ENCODE measurements at places on chromosomes 16 and 17.

- no peak for DNase-seq
Observed at GRCh38 chr17:59688496-59688895, 18.7 kb downstream of the PTRH2 start.

GRCh38 chr16:57127037-57127763, 34.8 kb downstream of the CPNE2 start:
- no peak for DNase-seq

GRCh38 chr17:73013816-73014663, 78.4 kb downstream of the SLC39A11 start:
- no peak for DNase-seq

GRCh38 chr16:66375451-66375850, 9.0 kb downstream of the CDH5 start:
- DNase-seq, result no peak

GRCh38 chr16:68790130-68790761, 53.1 kb upstream of the TANGO6 start:
- DNase-seq, result no peak

- DNase-seq, result no peak
Observed at GRCh38 chr16:58970775-58971174, 236.7 kb upstream of the GOT2 start.

GRCh38 chr17:1769822-1770477, 8.1 kb downstream of the SERPINF1 start:
- DNase-seq, result no peak

GRCh38 chr17:64461788-64462187, 12.9 kb downstream of the MILR1 start:
- no peak for DNase-seq

DNA sequence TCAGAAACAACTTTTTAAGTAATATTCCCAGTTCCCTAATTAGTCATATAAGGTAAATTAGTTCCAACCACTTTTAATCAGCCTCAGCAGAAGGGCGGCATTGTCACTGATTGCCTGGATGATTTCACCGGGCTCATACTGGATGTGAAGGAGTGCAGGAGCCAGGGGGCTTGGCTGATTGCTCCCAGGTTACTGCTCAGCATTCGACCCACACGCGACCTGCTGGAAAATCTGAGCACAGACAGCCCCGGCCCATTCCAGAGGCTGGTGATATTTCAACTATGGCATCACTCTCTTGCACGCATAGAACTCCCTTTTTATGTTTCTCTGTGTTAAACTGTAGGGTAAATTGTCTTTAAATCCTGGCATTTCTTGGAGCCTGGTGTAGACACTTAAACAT, 34.2 kb downstream of the CPPED1 start:
- DNase-seq, result no peak

- no peak for DNase-seq
Observed at GRCh38 chr17:50088952-50089825, 6.0 kb upstream of the PDK2 start.

GRCh38 chr17:40531051-40531991, 29.9 kb upstream of the TNS4 start:
- DNase-seq, result peak; percentile 55

GRCh38 chr17:40101367-40102210, 1.2 kb upstream of the NR1D1 start:
- DNase-seq, result no peak

GRCh38 chr17:48570325-48571023, 7.7 kb downstream of the HOXB4 start:
- no peak for DNase-seq

DNA sequence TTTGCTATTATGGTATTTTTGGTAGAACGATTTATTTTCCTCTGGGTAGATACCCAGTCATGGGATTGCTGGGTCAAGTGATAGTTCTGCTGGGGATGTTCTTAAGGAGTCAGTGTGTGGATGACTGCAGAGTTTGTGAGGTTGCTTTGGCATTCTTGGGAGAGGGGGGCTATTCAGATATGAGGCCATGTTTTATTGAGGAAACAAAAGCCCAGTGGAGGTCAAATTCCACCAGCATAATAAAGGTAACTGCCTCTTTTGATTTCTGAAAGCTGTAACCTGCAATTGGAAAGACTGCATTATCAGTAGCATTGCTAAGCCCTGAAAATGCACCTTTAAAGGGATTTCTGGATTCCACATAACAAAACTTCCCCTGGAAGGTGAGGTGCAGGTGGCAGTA, 43.7 kb upstream of the HNF1B start:
- no peak for DNase-seq

DNA sequence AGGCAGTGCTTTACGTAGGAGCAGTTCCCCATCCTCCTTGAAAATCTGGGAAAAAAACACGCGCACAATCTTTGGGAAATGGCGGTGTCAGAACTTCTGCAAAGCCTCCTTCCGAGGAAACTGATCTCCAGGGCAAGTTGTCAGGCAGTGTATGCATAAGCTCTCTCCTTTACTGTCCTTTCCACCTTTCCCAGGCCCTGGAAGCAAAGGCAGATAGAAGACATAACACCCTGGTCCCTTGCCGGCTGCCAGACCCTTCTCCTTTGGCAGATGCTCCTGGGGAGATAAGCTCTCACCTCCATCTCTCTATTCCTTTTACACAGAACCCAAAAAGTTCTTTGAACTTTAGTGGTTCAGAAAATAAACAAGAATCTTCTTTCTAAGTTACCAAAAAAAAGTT, 12.4 kb downstream of the TOB1 start:
- no peak for DNase-seq

GRCh38 chr16:58042001-58042885, 16.7 kb downstream of the MMP15 start:
- no peak for DNase-seq

- no peak for DNase-seq
Observed at GRCh38 chr16:70647441-70648359, 1.3 kb downstream of the IL34 start.

- no peak for DNase-seq
Observed at GRCh38 chr16:50610331-50611262, 62.4 kb downstream of the NKD1 start.

- no peak for DNase-seq
Observed at GRCh38 chr17:55584055-55584685, 72.9 kb upstream of the SMIM36 start.

DNA sequence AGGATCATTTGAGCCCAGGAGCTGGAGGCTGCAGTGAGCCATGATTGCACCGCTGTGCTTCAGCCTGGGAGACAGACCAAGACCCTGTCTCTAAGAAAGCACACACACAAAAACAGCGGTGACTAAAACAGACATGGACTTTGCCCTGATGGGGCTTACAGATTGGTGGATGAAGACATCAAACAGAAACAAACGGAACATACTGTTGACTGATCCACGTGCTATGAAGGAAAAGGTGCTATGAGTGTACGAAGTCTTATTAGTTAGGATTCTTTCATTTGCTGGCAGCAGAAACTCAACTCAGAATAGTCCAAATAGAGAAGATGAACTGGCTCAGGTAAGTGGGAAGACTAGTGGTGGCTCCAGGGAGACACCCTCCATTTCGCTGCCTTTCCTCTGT, 309.8 kb upstream of the N4BP1 start:
- DNase-seq, result no peak

DNA sequence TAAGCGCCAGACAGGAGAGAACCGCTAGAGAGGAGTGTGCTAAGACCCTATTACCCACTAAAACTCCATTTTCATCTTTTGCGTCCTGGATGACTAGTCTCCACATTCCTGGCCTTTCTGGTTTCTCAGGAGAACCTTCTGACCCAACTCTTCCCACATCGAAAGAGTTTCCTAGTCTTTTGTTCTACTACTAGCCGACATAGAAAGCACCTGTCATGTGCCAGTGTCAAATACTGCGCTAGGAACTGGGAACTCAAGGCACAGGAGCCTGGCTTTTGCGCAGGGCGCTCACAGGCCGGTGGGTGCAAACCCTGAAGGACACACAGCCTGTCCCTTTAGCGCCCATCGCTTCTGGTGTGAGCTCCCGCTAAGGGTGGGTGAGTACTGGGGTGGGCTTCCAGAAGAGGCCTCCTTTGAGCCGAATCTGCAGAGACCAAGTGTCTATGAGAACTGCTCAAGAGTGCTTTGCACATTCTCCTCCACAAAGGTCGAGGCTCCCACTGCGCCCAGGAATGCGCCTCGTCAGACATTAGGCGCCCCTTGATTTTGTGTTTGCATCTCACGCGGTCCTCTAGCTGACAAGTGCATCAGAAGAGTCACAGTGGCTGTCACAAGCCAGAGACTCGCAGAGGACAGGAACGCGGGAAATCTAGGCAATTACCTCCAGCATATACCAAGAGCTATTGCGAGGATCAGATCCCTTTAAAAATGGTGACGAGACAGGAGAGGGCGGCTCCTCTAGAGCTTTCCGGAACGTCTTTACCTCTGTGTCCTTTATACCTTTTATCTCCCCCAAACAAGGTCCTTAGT, 2.0 kb upstream of the PSMB3 start:
- DNase-seq, result no peak

GRCh38 chr17:48285614-48286013, 144.4 kb downstream of the SKAP1 start:
- DNase-seq, result no peak

GRCh38 chr16:61295311-61295710, 740.9 kb downstream of the CDH8 start:
- DNase-seq, result no peak

DNA sequence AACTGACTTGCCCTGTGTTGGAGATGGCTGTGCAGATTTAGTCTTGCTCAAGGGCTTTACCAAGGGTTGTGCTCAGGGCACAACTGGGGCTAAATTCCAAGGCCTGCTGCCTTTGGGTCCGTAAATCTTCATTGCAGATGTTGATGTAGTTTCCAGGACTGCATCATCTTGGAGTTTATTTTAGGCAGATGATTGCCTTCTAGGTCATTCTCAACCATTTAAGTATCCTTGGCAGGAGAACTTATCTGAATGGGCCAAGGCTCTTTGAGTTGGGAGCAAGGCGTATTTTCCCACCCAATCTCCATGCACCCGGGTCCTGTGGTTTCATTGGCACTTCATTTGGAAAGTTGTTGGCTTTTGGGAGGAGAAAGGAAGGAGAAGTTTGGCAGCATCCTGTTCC, 200.3 kb downstream of the MSI2 start:
- DNase-seq, result no peak

GRCh38 chr16:5925850-5926249, 828.3 kb upstream of the EEF2KMT start:
- no peak for DNase-seq

DNA sequence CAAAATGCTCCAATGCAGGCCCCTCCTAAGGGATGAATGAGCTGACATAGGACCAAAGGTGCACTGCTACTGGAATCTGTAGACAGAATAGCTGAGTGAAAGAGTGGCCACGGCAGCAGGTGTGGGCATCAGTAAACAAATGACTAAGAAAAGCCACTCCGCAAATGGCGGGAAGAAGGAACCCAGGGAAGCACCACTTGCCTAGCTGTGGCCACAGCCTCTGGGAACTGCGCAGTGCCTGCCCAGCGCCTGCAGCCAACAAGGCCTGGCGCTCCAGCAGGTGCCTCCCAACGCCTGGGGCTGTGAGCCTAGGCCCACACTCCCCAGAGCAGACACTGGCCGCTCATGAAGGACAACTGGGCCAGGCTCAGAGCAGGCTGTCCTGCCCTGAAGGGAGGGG, 11.8 kb downstream of the PEMT start:
- DNase-seq, result no peak

DNA sequence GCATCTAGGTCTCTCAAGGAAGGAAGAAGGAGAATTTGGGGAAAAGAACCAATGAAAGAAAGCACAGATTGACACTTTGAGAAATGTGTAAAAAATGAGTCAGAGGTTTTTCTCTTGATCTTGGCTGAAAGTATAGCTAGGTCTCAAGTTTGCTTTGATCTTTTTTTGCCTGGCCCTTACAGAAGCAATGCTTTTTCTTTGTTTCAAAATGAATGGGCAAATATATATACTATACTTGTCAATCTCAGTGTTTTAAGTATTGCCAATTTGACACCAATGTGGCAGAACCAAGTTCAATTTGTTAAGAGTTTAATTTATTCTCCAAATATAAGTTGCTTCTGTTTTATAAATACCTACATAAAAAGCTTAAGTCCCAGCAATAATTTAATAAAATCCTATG, 119.6 kb downstream of the PPM1E start:
- no peak for DNase-seq

- DNase-seq, result no peak
Observed at GRCh38 chr17:32621612-32622312, 135.0 kb downstream of the CDK5R1 start.

All from activated gamma-delta T cell treated with anti-CD3 and anti-CD28 coated beads, Interleukin-2, amount 50 U/mL, for 16 hours (primary cell).